Activated naive CD4-positive, alpha-beta T cell treated with anti-CD3 and anti-CD28 coated beads for 36 hours (primary cell): ENCODE measurements at places on chromosomes 12 and 14. TPM values are rescaled to one million over a fixed set of nuclear protein-coding genes. Genes with fewer than 3 reads are reported as not detected.

DNA sequence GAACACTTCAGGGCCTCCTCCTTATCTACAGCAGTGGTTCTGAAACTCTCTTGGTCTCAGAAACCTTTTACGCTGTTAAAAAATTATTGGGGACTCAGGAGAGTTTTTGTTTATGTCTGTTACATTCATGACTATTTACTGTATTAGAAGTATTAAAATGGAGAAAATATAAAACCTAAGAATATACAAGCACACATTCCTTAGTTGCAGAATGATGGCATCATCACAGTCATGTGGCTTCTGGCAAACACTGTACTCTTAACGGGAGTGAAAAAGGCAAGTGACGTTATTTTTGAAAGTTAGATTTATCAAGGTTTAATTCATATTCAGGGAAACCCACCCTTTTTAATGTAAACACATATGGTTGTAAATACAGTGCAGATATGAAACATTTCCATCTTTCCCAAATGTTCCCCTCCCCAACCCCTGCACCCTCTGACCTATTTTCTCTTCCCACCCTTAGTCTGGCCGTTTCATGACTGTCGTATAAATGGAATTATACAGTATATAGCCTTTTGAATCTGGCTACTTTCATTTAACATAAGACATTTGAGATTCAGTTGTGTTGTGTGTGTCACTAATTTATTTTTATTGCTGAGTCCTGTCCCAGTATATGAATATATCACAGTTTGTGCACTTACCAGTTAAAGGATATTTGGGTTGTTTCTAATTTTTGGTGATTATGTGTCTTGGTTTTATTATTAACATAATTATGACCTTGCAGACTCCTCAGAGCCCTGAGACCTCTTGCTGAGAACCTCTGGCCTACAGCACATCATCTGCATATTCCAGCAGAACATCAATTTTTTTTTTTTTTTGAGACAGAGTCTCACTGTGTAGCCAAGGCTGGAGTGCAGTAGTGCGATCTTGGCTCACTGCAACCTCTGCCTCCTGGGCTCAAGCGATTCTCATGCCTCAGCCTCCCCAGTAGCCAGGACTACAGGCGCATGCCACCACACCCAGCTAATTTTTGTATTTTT, 457.0 kb downstream of the PCNX1 start:
- H3K27me3 ChIP-seq = no peaks in the 10 kb centered on the region
- H3K4me3 ChIP-seq = no peak overlapping the region
- peaks cover 32% of the 10 kb centered on the region for H3K4me1 ChIP-seq
- peaks cover 7% of the 10 kb centered on the region for H3K36me3 ChIP-seq

- H3K27ac ChIP-seq = no peak overlapping the region
- H3K36me3 ChIP-seq = no peaks in the 10 kb centered on the region
- no peaks in the 10 kb centered on the region for H3K4me1 ChIP-seq
- no peak overlapping the region for H3K4me3 ChIP-seq
- DNase-seq = no peak
- H3K27me3 ChIP-seq = no peaks in the 10 kb centered on the region
Measured at GRCh38 chr12:104257913-104258472, 42.4 kb downstream of the TXNRD1 start.

GRCh38 chr14:69318241-69318640, 58.3 kb downstream of the GALNT16 start:
- no peak overlapping the region for H3K4me3 ChIP-seq
- H3K4me1 ChIP-seq = no peaks in the 10 kb centered on the region
- no peaks in the 10 kb centered on the region for H3K27me3 ChIP-seq
- no peak overlapping the region for H3K27ac ChIP-seq

DNA sequence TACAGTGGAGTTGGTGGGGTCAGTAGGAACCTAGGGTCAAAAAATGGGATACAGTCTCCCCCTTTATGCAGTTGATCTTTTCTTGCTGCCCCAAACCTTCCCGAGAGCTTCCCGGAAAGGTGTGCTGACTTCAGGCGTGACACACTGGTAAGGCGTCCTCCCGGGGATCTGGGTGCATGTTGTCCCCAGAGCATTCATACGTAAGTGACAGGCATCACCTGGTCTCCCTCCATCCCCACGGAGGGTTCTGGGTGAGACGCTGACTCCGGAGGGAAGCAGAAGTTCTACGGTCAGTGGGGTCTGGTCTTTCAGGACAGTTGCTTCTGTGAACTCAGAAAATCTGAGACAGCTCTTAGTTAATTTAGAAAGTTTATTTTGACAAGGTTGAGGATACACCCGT, 159.6 kb upstream of the RTL1 start:
- no peaks in the 10 kb centered on the region for H3K36me3 ChIP-seq
- H3K4me3 ChIP-seq = no peak overlapping the region
- no peaks in the 10 kb centered on the region for H3K4me1 ChIP-seq
- peaks cover 3% of the 10 kb centered on the region for H3K27me3 ChIP-seq

- H3K27me3 ChIP-seq = no peaks in the 10 kb centered on the region
- H3K4me3 ChIP-seq = no peak overlapping the region
- no peak for DNase-seq
Measured at GRCh38 chr12:69464428-69464827, 5.8 kb upstream of the FRS2 start.

DNA sequence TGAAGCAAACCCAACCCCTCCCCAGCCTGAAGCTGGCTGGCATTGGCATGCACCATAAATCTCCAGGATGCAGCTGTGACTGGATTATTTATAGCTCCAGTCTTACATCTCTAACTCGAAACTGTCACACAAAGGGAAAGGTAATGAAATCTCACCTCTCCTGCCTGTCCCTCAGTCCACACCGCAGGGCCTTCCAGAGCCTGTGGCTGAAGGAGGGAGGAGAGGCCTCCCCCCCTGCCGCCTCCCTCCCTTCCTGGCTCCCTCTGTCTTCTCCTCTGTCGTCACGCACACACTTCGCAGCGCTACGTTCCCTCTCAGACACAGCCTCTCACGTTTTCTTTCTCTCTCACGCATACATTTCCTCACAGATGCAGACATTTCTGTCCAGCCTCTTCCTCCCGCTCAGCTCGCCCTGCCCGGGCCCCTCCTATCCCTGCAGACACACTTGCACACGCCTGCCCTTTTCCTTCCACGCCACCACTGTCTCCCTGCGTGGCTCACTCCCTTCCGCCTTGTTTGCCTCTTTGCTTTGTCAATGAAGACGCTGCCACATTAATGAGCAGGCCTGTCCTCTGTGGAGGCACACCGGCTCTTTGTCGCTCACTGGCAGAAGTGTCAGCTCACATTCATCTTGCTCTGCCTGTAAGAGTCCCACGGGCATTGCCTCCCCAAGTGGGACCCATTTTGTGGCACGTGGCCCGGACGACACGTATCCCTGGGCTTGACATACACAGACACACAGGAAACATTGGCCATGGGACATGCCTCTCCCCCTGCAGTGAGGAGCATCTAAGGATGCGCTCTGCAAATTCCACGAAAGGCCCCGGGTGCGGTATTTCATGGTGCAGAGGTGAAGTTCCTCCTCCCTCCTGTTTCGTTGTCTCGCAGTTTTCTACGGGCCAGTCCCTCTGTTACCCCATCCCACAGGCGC, 27.9 kb downstream of the IRF2BPL start:
- no peak overlapping the region for H3K27ac ChIP-seq
- peak; percentile 54 for DNase-seq
- no peaks in the 10 kb centered on the region for H3K27me3 ChIP-seq
- H3K4me3 ChIP-seq = peak overlapping the region; percentile 4
- H3K36me3 ChIP-seq = no peaks in the 10 kb centered on the region
- H3K4me1 ChIP-seq = peaks cover 18% of the 10 kb centered on the region

GRCh38 chr14:31206536-31207286, 882 bp downstream of the HECTD1 start:
- peak overlapping the region; percentile 89 for H3K4me3 ChIP-seq
- peak; percentile 77 for DNase-seq
- peaks cover 36% of the 10 kb centered on the region for H3K4me1 ChIP-seq
- peaks cover 18% of the 10 kb centered on the region for H3K36me3 ChIP-seq

DNA sequence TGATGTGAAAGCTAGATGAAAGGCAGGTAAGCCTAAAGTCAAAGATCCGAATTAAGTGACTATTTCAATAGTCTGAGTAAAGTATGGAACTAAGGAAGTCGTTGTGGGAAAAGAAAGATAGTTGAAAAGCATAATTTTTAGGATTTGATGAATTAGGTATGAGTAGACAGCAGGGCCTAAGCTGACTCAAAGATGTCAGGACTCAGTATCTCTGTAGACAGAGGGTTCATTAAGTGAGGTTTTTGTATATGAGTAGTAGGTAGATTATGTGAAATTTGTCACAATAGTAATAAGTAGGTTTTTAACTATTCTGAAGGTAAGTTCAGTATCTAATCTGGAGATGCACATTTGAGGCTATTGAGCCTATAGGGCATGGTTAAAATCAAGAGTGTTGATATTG, 196.4 kb downstream of the RASSF9 start:
- H3K4me1 ChIP-seq = no peaks in the 10 kb centered on the region
- DNase-seq = no peak
- no peaks in the 10 kb centered on the region for H3K27me3 ChIP-seq
- no peaks in the 10 kb centered on the region for H3K36me3 ChIP-seq

- H3K27me3 ChIP-seq = no peaks in the 10 kb centered on the region
- H3K4me1 ChIP-seq = peaks cover 28% of the 10 kb centered on the region
- H3K4me3 ChIP-seq = no peak overlapping the region
- H3K36me3 ChIP-seq = peaks cover 2% of the 10 kb centered on the region
- H3K27ac ChIP-seq = no peak overlapping the region
- peak; percentile 54 for DNase-seq
Measured at GRCh38 chr14:100406505-100407131, 83.5 kb downstream of the SLC25A47 start.

- no peak overlapping the region for H3K27ac ChIP-seq
- no peaks in the 10 kb centered on the region for H3K36me3 ChIP-seq
- peak; percentile 22 for DNase-seq
- no peak overlapping the region for H3K4me3 ChIP-seq
- peaks cover 10% of the 10 kb centered on the region for H3K4me1 ChIP-seq
Measured at GRCh38 chr12:105427883-105428282, 97.4 kb downstream of the C12orf75 start.

DNA sequence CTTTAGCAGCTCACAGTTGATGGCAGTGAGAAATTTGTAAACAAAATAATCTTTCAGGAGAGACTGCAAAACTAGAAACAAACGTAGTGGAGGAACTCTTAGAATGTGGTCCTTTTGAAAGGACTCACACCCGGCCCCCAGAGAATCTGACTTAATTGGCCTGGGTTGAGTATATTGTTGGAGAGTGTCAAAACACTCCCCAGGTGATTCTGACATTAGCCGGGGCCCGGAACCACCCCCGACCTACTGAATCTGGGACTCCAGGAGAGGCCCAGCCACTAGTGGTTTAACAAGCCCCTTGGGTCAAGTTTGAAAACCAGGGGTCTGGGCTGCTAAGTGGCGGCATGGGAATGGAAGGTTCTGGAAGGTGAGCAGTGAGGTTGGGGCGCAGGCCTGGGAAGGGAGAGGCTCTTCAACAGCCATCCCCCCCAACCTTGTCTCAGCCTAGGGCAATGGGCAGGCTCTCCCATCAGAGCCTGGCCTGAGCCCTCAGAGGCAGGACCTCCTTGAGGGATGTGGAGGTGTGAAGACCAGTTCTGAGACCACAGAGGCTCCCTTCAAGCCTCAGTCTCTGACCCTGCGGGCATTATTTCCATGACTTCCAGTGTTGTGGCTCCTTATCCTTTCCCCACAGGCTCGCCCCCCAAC, 1.1 kb upstream of the ELK3 start:
- H3K27me3 ChIP-seq = no peaks in the 10 kb centered on the region
- H3K4me3 ChIP-seq = peak overlapping the region; percentile 65
- no peak for DNase-seq

GRCh38 chr12:106341086-106341877, 16.3 kb upstream of the POLR3B start:
- H3K36me3 ChIP-seq = peaks cover 10% of the 10 kb centered on the region
- H3K27ac ChIP-seq = no peak overlapping the region
- H3K4me1 ChIP-seq = no peaks in the 10 kb centered on the region

GRCh38 chr14:67571991-67572323, 28.1 kb downstream of the PIGH start:
- H3K36me3 ChIP-seq = no peaks in the 10 kb centered on the region
- no peak overlapping the region for H3K4me3 ChIP-seq
- H3K4me1 ChIP-seq = no peaks in the 10 kb centered on the region

GRCh38 chr12:28242496-28243309, 52.4 kb downstream of the CCDC91 start:
- no peak for DNase-seq
- H3K36me3 ChIP-seq = peaks cover 2% of the 10 kb centered on the region
- no peaks in the 10 kb centered on the region for H3K27me3 ChIP-seq
- H3K27ac ChIP-seq = no peak overlapping the region
- peaks cover 25% of the 10 kb centered on the region for H3K4me1 ChIP-seq

DNA sequence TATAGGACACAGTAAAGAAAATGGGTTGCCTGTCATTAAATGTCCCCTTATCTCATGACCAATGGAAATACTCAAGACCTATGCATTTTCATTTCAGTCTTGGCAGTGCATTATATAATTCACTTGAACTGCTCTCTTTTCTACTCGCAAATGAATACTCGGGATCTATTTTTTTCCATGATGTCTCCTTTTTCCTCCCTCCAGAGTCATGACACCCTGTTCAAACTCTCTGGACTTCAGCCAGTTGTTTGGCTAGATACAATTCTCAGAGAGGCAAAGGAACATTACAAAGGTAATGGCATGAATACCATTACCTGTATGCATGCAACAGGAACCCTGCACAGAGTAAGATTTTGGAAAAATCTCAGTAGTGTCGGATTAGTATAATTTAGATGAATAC, 130.9 kb downstream of the GPR135 start:
- DNase-seq = no peak
- H3K27ac ChIP-seq = no peak overlapping the region
- no peak overlapping the region for H3K4me3 ChIP-seq
- peaks cover 11% of the 10 kb centered on the region for H3K36me3 ChIP-seq
- no peaks in the 10 kb centered on the region for H3K4me1 ChIP-seq

DNA sequence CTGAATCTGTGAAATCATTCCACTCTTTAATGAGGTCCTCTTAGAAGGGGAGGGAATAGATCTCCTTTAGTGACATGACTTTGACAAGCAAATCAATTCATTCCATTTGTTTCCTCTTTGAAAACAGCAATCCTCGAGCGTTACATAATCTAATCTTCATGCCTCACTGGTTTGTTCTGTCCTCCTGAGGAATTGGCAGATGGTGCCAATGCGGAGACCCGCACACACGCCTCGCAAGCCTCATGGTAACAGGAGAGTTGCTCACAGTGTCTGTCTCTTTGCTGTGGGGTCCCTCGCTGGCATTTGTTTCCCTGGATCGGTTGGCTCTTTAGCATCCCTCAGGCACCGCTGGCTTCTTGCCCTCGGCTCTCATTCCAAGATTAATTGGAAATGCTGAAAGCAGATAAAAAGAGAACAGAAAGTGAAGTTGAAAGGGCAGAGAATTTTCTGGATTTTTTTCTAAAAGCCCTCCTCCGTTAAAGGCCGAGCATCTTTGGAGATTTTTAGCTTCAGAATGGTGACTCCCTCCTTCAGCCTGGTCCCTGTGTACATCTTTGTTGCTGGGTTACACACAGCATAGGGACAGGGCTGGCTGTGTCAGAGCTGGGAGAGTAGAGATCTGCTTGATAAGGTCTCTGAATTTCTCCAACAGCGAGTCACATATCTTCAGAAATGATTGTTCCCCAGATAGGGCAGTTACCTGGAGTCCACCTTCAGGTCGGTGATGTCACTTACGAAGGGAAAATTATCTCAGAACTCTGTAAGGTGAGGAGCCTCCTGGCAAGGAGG, 10.1 kb upstream of the CABP1 start:
- no peaks in the 10 kb centered on the region for H3K36me3 ChIP-seq
- DNase-seq = no peak
- no peak overlapping the region for H3K4me3 ChIP-seq
- H3K27me3 ChIP-seq = no peaks in the 10 kb centered on the region

The RGS6 gene
- total RNA-seq = not detected

The HVCN1 gene
- total RNA-seq = 2.6 TPM

The NUMB gene
- 26.4 TPM for total RNA-seq

The CCDC38 gene
- total RNA-seq = 0.49 TPM

The VAMP1 gene
- total RNA-seq = 31.9 TPM

The NRL gene
- 1.9 TPM for total RNA-seq

The SOAT2 gene
- 0.81 TPM for total RNA-seq

The TAS2R7 gene
- not detected for total RNA-seq

The KIF26A gene
- total RNA-seq = 0.07 TPM
